Left ventricle myocardium superior (tissue), 1 donor: ENCODE measurements at places on chromosomes 7 and 10. TPM values are rescaled to one million over a fixed set of nuclear protein-coding genes. Genes with fewer than 3 reads are reported as not detected.

- DNase-seq, result no peak
Observed at GRCh38 chr10:101902820-101903145, 59.2 kb upstream of the KCNIP2 start.

- no peak for DNase-seq
Observed at GRCh38 chr10:13938950-13939349, 352.2 kb downstream of the PRPF18 start.

DNA sequence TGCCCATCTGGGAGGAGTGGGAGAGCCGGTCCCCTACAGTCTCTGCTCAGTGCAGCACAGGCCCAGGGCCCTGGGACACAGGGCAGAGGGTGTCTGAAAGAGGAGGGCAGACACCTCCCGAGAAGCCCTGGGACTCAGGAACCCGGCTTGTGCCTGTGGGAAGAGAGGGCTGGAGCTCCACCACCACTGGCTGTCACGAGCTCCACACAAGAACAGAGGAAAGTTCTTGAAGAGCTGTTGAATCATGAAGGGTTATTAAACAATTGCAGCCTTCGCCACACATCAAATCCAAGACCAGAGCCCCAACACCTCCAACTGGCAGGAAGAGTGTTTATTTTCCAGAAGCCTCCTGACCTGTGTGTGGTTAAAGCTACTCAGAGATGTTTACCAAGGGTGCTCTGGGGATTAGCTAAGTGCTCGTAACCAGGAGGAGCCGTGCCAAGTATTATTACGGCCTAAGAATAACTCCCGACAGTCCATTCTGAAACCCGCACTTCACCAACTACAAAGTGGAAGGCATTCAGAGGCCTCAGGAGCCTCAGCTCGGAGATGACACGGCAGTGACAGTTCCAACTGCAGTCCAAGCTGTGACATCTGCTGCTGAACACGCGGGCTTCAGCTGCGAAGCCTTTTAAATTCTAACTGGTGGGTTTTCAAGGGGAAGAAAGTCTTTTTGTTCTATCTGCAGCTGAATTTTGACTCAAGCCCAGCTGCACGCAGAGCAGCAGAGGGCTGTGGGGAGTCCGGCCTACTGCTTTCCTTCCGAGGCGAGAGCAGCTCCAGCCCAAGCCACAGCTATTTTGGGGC lies 75.1 kb downstream of the MAD1L1 start:
- peak; percentile 43 for DNase-seq

DNA sequence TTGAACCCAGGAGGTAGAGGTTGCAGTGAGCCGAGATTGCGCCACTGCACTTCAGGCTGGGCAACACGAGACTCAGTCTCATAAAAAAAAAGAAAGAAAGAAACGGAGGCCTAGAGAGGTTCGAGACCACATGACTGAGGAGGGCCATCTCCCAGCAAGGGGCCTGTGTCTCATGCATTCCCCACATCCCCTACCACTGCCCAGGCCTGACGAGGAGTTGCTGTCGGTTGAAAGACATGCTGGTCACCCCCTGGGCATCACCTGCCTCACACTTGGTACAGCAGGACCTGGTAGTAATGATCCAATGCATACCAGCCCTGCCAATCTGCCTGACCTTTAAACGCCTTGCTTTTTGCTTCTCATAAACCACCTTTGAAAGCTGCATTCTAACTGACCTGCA lies 85.9 kb downstream of the DLG5 start:
- no peak for DNase-seq

C7orf33 gene
- not detected for total RNA-seq

ST8SIA6 gene
- total RNA-seq, result 7.4 TPM

DNA sequence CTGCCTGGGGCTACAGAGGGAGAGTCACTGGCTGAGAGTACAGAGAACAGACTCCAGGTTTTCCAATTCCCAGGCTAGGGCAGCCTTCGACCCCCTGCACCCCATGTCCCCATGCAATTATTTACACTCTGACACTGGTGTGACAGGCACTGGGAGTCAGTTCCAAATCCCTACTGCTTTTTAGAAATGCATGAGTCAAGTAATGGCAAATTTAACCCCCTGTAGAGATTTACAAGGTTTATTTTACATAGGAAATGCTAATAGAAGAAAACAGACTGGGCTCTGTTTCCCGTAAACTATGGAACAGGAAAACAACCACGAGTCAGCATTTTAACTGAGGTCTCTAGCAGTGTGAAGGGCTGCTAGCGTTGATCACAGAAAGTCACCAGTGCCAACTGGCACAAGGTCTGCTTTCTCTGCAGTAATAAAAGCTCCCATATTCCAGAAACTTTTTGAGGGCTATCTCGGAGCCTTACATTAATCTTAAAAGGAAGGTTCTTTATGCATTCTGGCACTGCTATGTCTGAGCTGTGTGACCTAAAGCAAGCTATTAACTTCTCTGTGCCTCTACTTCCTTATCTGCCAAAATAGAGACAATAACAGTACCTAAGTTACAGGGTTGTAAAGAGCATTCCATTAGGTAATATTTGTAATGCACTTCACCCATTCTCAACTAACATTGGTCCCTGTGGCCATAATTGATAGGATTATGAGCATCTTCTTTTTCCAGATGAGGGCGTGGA lies 28.2 kb downstream of the NOD1 start:
- no peak for DNase-seq

TRPV5 gene
- total RNA-seq, result not detected

DNAJB12 gene
- 25.9 TPM for total RNA-seq

DNA sequence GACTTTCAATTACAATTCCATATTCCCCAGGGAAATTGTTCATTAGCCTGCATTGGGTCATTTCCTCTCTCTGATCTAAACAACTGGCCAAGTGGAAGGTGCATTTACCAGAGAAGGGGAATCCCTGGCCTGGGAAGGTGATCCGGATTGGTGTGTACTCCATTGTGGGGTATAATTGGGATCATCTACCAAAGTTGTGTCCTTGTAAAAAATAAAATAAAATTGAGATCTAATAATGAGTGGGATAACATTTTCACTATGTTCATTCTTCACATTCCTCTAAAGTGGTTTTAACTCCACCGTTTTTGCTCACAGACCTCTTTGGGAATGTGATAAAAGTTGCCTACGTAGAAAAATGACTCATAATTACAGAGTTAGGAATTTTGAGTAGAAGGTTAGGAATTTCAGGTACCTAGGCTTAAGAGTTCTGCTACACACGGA lies 22.8 kb downstream of the ARL5B start:
- no peak for DNase-seq

DNA sequence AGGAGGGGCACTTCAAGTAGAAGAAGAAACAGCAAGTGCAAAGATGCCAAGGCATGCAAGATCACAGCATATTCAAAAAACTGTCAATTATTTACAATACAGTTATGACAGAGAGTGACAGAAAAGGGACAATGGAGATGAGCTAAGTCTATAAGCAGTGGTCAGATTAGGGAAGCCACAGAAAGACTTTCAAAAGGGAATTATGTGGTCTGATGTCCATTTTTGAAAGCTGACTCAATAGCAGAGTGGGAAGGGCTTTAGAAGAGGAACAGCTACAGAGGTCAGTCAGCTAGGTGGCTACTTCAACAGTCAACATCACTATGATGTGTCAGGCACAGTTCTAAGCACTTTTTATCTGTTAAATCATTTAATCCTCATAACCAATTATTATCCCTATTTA lies 45.2 kb upstream of the SPOCK2 start:
- no peak for DNase-seq

GRCh38 chr10:55277549-55277948 lies 476.5 kb upstream of the PCDH15 start:
- no peak for DNase-seq

DNA sequence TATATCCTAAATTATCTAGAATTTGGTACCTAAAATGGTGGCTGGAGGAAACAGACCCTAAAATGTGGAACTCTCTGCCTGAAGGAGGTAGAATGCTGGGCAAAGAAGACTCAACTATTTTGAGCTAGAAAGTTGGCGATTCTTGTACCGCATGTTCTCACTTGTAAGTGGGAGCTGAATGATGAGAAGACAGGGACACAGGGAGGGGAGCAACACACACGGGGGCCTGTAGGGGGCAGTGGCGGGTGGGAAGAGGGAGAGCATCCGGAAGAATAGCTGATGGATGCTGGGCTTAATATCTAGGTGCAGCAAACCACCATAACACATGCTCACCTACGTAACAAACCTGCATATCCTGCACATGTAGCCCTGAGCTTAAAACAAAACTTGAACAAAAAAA lies 250.6 kb downstream of the CALN1 start:
- DNase-seq, result no peak

GRCh38 chr7:41336981-41337380 lies 365.9 kb downstream of the INHBA start:
- no peak for DNase-seq

DNA sequence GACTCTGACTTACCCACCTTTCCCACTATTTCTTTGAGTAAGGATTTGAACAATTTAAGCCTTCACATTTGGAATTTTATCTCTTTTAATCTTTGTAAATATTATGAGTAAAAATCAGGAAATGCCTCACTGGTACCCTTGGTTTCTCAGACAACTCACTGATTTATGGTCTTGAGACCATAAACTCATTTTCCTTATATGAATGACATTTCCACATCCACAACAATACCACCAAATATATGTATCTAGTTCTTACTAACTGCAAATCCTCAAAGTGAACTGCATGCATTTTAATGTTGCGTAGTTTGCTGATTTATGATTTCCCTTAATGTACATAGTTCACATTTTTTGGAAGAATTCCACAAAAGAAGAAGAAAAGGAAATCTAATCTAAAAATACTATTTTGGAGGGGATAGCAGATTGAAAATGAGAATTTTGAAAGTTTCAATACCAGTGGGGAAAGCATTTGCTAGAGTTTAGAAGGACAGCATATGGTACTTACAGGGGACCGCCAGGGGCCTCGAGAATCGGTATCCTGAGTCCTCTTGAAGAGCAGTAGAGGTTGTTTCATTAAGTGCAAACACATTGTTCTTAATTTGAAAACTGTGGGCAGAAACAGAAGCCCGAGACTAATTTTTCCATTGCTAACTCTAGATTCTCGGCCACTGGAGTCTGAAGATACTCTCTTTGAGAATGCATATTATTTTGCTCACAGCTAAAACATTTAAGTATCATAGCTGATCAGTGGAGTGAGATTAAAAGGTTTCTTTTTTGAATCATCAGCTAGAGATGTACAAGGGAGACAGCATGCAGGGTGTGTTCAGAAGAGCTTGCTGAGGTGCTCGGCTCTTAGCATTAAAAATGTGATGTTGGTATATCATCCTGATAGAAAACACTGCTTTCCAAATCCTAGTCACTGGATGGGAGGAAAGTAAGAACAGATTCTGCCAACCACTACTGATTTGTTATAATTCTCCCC lies 964.0 kb downstream of the GATA3 start:
- no peak for DNase-seq

NEUROD6 gene
- total RNA-seq, result not detected

DNA sequence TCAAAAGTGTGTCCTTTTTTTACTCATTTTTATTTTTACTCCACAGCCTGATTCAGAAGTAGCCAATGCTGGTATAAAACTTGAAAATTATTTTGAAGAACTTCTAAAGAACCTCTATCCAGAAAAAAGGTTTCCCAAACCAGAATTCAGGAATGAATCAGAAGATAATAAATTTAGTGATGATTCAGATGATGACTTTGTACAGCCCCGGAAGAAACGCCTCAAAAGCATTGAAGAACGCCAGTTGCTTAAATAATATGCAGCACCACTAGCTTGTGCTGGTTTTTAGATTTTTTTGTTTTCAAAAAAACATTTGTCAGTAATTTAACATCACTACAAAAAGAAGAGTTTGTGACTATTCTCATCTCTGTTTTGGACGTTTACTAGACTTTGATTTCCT lies 116.5 kb downstream of the SVOPL start:
- DNase-seq, result no peak

SLC29A4 gene
- total RNA-seq, result 2.3 TPM

DNA sequence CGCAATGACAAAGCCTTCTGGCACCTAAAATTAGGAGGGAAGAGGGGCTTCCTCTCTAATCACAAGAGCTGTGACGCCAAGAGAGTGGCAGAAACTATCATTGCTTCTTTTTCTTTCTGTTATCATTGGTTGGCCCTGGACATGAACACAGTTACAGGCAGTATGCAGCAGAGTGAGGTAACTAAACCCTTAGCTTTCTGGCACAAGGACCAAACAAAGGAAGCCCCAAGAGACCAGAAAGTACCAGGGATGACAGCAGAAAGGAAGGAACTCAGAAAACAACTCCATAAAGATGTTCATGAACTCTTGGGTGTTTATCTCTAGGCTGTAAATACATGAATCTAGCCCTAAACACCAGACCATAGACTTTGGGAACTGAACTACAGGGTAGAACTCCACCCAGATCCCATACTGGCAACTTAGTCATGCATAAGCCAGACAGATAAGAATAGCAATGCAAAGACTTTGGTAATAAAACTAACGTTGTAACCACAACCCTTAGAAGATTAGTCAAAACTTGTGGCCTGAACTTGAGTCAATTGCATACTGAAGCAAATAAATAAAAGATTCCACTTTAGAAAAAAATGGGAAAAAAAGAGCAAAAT lies 195.7 kb upstream of the PTN start:
- DNase-seq, result no peak

- peak; percentile 86 for DNase-seq
Observed at GRCh38 chr10:71696628-71697326, 22.8 kb downstream of the C10orf105 start.

DNA sequence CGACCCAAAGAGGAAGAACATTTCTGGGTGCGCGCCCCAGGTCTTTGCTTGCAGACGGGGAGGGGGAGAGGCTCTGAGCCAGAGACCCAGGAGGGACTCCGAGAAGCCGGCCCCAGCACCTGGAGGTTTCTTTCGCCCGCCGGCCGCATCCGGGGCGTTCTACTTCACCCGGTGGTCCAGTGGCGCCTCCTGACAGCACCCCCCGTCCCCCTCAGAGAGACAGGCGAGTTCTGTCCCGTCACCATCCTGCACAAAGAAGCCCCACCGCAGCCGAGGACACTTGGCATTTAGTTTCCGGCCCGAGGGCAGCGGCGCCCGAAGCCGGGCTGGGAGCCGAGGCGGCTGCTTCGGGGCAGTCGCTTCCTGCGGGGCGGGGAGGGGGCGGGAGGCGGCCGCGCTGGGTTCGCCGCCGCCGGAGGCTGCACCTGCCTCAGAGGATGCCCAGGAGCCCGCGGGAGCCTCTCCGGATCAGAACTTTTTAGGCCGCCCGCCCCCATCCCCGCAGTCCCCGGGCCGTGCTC lies at the start of gene TMEM178B:
Gene TMEM178B, plus strand, starts transcription at position 424 of the 521 bp plus-strand sequence.
- no peak for DNase-seq

FFAR4 gene
- total RNA-seq, result 0.07 TPM

- no peak for DNase-seq
Observed at GRCh38 chr10:72800000-72800740, 93.4 kb upstream of the OIT3 start.

DNA sequence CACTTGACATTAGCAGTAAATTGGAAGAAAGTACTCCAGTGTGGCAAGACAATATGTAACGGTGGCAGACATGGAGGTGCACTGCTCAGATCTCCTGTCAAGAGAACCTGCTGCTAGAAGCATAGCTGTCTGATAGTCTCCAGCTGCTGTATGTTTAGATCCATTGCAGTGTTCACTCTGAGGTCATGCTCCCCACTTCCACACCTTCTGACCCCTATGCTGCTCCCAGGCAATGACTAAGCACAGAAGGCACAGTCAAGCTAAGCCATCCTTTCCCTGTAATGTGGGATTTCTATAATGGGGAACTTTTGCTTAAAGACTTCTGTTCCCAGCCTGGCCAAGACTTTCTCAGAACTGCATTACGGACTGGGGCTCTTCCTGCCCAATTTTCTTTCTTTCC lies 315.8 kb downstream of the HPSE2 start:
- DNase-seq, result no peak

WNT2 gene
- total RNA-seq, result 0.57 TPM
